ENCODE measurements at places on chromosomes 13 and 19.
A peak's percentile ranks its signal among the peaks of the same experiment; 100 is the strongest.

DNA sequence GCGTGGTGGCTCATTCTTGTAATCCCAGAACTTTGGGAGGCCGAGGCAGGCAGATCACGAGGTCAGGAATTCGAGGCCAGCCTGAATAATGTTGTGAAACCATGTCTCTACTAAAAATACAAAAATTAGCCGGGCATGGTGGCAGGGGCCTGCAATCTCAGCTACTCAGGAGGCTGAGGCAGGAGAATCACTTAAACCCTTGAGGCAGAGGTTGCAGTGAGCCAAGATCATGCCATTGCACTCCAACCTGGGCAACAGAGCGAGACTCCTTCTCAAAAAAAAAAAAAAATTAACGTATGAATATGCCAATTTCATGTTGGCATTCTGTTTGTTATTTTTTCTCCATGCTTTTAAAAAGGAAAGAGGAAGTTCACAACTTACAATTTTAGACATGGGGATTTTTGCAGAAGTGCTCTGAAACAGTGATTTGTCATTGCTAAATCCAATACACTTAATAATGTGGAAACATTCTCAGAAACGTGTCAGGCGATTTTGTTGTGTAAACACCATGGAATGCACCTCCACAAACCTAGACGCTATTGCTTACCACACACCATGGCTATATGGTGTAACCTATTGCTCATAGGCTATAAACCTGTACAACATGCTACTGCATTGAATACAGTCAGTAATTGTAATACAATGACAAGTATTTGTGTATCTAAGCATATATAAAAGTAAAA lies 115.9 kb upstream of the PCDH20 start:
- DNase-seq = no peak

DNA sequence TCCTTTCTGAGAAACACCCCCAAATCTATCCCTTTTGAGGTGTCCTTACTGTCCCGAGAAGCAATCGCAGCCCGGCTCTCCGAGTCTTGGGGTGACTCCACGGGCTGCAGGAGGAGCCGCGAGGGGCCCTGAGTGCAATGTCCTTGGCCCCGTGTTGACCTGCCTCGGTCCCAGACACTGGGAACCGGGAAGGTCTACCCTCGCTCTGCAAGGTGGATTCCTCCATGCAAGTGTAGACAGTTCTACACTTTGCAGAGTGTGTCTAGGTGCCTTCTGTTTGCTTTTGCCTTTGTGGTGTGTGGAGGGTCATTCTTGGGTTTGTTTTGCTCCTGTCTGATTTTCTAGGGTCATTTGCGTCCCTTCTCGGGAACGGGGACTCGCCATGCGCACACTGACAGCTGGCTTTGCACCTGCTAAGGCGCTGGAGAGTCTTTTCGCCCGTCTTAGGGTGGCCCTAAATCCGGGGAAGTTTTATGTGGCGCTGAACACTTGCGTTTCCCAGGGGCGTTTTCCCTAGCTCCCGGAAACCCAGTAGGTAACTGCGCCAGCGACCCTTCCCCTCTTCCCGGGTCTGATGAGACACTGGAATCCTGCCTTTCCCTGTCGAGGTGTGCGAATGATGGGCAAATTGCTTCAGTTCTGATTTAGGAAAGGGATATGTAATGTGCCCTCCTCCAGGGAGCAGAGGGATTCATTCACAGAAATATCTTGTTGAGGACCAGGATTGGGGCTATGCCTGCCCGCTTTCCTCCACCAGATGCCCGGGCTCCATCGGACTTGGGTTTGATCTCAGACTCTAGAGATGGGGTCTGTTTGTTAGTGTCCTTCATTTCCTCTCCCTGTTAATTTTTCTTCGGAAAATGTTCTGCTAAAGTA lies 755 bp downstream of the SERTM1 start:
- no peak for DNase-seq

GRCh38 chr19:14033946-14034345 lies 2.4 kb downstream of the IL27RA start:
- no peak for DNase-seq

DNA sequence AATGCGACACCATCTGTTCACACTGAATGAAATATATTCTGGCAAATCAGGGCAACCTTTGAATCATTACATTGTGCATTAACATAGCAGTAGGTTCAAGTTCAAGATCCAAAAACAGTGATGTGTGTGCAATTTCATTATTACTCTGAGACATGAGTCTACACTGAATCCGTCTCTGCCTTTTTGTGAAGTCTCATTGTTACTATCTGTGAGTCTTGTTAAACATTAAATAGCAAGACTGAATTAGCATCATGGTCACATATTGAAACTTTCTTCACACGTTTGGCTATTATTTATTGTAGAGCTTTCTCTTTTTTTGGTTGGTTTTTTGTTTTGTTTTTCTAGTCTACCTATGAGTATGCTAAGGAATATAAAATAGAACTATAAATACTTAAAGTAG lies 117.1 kb upstream of the SLITRK5 start:
- DNase-seq = no peak

DNA sequence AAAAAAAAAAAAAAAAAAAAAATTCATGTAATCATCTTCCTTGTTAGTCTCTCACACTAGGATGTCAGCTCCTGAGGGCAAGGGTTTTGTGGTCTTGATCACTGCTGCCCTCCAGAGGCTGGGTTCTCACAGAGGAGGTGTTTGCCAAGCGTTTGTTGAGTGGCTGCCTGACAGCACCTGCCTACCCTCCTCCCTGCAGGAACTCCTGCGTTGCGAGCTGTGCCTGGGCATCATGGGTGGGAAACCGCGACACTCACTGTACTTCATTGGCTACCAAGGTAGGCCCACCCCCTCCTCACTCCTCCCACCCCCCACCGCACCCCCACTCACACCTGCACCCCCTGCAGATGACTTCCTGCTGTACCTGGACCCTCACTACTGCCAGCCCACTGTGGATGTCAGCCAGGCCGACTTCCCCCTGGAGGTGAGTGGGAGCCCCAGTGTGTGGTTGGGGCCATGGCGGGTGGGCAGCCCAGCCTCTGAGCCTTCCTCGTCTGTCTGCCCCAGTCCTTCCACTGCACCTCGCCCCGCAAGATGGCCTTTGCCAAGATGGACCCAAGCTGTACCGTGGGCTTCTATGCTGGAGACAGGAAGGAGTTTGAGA lies 8.1 kb downstream of the ATG4D start:
- peak; percentile 53 for DNase-seq

GRCh38 chr13:78714717-78715116 lies 55.8 kb upstream of the OBI1 start:
- no peak for DNase-seq

- DNase-seq = peak; percentile 70
Measured at GRCh38 chr13:42041684-42042035, 6.8 kb upstream of the DGKH start.

DNA sequence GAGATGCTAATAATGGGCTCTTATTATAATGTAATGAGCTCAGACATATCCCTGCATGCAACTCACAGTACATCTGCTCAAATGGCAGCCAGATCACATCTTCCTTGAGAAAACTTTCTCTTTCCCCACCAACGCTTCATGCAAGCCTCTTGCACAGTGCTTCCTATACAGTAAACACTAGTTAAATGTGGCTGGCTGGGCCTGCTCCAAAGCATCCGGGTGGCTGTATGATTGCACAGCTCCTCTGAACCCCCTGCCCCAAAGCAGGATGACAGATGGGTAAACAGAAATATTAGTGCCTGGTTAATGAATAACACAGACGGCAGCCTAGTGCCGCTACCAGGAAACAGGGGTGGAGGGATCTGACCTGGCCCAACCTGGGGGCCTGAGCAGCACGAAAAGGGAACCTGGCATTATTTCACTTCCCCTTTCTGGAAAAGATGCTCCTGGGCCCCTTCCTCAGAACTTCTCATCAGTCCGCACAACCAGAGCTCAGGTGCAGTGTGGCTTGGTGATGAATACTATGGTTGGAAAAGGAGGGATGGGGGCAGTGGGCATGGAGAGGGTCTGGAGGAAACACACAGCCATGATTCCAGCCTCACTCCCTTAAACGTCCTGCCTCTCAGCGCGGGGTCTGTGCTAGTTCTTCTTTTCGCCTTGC lies 10.8 kb downstream of the FFAR2 start:
- DNase-seq = no peak

DNA sequence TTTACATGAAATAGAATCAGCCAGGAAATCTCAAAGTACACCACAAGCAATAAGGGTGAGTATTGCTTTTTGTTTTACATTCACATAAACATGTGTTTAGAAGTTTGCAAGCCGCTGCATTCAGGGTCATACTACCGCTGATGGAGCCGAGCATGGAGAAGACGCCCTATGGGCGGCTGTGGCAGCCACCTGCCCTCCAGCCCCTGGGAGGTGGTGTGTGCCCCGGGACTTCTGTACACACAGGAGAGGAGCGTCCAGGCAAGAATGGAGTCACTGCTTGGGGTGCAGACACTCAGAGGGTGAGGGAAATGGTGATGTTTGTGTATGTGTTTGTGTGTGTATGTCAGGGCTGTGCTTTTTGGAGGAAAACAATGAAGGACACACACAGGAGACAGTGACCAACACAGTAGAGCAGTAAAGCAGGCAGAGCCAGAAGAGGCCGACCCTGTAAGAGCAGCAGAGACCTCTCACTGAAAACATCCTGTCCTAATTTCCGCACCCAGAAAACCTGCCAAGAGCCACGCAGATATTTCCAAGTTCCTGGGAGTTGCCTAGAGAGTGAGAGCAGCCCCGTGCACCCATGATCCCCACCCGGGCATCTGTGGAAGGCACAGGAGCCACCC lies 108.1 kb upstream of the GJB6 start:
- DNase-seq = no peak

DNA sequence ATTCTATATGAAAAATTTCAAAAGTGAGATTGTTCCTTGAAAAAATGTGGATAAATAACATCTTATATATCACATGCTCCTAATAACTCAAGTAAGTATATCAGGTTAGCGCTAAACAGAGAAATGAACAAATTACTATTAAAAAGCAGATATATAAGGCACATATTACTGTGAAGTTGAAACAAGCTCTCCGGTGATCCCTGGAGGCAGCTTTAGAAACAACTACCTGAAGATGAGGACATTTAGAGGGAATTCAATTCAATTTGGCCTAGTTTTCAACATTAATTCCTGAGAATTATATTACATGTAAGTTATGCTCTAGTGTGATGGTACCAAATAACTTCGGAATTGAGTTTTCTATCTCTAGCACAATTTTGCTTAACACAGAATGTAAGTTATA lies 1373.6 kb upstream of the SPRY2 start:
- DNase-seq = no peak

DNA sequence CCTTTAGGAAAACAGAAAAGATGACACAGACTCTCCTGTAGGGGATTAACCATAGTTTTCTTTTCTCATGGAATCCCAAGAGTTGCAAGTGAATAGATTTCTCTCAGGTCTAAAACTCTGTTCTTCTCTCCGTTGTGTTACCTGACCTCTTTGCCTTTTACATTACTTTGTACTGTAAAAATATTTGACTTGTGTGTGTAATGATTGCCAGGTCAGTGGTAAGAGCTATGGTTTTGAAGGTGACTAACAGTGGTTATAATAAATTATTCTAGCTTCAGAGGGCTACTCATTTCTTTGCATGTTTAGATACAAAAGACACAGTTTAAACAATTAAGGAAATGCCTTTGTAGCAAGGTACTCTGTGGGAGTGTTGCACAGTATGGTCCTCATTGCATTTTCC lies 23.0 kb upstream of the PSG2 start:
- DNase-seq = no peak

DNA sequence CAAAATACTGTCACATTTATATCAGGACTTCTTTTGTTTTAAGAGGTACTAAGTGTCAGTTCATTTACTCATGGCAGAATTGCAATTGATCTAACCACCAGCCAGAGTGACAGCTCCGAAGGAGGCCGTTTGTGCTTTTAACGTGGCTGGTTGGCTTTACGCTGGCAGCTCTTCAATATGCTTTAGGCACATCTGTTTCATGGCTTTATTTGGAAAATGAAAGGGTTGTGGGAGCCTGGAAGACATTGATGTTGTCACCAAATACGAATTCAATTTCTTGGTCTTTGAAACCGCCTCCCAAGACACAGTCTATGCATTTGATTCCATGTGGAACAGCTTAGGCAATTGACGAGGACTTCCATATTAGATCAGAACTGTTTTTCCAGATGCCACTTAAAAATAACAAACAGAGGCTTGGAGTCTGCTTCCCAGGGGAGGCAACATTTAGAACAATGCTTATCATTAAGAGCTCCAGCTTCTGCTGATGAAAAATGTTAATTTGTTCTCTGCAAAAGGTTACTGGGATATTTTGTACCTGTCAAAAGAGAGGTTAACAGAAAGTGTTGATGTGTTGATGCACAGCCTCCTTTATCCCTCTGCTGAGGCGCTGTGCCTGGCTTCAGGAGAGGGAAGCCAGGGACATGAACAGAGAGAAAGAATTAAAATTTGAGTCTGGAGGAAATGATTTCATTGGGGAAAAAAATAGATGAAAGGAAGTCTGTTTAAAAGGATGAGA lies 64.0 kb upstream of the TNFRSF19 start:
- peak; percentile 88 for DNase-seq

DNA sequence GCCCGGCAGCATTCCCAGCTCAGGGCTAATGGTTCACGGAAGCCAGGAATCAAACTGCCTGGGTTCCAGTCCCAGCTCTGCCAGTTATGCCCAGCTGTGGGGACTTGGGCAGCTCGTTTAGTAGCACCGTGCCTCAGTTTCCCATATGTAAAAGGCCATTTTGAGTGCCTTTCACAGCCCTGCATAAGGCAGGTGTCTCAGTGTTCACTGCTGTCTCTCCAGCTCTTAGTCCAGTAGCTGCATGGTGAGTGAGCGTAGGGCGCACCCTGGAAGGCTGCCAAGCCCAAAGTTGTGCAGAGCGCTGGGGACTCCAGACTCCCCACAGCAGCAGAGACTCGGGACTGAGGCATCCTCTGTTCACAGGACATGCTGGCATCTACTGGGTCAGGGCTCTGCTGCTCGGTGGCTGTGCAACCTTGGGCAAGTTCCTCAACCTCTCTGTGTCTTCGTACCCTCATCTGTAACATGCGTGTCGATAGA lies 5.5 kb downstream of the RPL28 start:
- DNase-seq = no peak

GRCh38 chr13:49655906-49656305 lies 27.6 kb downstream of the ARL11 start:
- DNase-seq = peak; percentile 26

GRCh38 chr19:17610384-17610783 lies 54.9 kb downstream of the COLGALT1 start:
- DNase-seq = peak; percentile 56

GRCh38 chr19:51549533-51550324 lies 18.3 kb upstream of the SIGLEC6 start:
- no peak for DNase-seq

- no peak for DNase-seq
Measured at GRCh38 chr13:24323036-24323738, 13.8 kb downstream of the C1QTNF9 start.

- no peak for DNase-seq
Measured at GRCh38 chr13:88115976-88116375, 444.8 kb downstream of the SLITRK5 start.
